Left kidney (tissue), 8 donors: ENCODE measurements at places on chromosomes 5 and 9. TPM values are rescaled to one million over a fixed set of nuclear protein-coding genes. Genes with fewer than 3 reads are reported as not detected.
A peak's percentile ranks its signal among the peaks of the same experiment; 100 is the strongest.

DNA sequence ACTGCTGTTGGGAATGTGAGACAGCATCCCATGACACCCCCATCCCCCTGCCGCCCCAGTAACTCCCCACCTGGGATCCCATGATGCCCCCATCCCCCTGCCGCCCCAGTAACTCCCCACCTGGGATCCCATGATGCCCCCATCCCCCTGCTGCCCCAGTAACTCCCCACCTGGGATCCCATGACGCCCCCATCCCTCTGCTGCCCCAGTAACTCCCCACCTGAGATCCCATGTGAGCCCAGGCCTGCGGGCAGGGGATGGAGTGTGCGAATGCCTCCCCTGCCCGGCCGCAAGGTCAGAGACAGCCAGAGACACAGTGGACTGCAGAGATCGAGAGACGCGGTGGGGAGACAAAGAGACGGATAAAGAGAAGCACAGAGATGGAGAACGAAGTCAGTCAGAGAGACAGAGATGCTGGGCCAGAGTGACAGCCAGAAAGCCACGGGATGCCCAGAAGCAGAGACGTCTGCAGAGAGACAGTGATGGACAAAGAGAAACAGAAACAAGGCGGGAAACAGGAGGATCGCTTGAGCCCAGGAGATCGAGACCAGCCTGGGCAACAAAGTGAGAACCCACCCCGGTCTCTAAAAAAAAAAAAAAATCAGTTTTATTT, 992 bp downstream of the SH2D3C start:
- DNase-seq, result no peak

GRCh38 chr9:89603767-89604665, 796 bp upstream of the GADD45G start:
- peak; percentile 81 for DNase-seq

The PRLR gene
- 53.4 TPM for polyA plus RNA-seq

The DOLPP1 gene
- 20.2 TPM for polyA plus RNA-seq

The KCNIP1 gene
- polyA plus RNA-seq, result 10.8 TPM

DNA sequence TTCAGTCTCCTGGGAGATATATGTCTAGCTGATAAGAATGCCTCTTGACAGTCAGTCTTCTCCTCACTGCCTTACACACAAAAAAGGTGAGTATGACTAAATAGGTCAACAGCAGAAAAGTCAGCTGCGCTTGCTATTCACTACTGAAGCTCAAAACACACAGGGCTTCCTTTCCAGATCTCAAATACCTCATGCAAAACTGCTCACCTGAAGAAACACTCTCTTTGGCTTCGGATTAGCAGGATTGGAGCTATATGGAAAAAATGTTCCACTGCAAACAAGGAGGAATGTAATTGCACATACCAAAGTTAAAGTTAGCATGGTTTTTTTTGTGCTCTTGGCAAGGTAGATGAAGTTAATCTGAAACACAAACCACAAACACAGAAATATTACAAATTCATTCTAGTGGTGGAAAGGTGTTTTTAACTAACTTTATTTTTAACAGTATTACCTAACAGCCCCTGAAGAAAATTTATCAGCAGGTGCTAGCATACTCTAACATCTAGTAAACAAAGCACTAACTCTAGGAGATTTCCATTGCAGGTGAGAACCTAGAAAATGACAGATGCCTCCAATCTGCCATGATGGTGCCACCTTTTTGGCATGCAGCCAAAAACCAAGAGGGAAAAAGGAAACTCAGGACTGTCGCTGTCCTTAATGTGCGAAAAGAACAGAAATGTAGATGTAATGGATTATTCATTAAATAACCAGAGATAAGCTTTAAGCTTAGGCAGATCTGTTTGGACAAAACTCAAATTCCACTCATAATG, 31.8 kb downstream of the ERMP1 start:
- DNase-seq, result peak; percentile 30

DNA sequence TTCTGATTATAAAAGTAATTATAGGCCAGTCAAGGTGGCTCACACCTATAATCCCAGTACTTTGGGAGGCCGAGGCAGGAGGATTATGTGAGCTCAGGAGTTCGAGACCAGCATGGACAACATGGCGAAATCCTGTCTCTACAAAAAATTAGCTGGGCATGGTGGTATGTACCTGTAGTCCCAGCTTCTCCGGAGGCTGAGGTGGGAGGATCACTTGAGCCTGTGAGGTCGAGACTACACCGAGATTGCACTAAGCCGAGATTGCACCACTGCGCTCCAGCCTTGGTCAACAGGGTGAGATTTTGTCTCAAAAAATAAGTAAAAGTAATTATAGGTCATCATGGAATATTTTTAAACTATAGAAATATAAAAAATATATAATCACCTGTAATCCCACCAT, 18.1 kb downstream of the IRF1 start:
- DNase-seq, result no peak

- DNase-seq, result no peak
Observed at GRCh38 chr5:43044181-43044914, 4.2 kb upstream of the ANXA2R start.

DNA sequence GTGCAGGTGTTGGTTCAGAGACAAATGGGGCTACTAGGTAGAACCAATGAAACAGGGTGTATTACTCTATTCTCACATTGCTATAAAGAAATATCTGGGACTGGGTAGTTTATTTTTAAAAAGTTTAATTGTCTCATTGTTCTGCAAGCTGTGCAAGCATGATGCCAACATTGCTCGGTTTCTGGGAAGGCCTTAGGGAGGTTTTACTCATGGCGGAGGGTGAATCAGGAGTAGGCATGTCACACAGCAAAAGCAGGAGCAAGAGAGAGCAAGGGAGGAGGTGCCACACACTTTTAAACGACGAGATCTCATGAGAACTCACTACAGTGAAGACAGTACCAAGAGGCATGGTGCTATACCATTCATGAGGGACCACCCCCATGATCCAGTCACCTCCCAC, 134.6 kb downstream of the PIK3R1 start:
- DNase-seq, result no peak

The LOX gene
- 40.5 TPM for polyA plus RNA-seq

GRCh38 chr5:156764176-156764971, 85.7 kb upstream of the PPP1R2B start:
- DNase-seq, result no peak

The PLCXD3 gene
- 0.52 TPM for polyA plus RNA-seq
